Stimulated activated CD8-positive, alpha-beta memory T cell treated with anti-CD3 and anti-CD28 coated beads, Interleukin-4, amount 100 ng/mL, for 4 hours (primary cell): ENCODE measurements at places on chromosomes 6 and 20.
A peak's percentile ranks its signal among the peaks of the same experiment; 100 is the strongest.

GRCh38 chr20:32505723-32506473, 79.2 kb downstream of the NOL4L start:
- no peak for DNase-seq

GRCh38 chr20:49310705-49311104, 32.8 kb upstream of the ZNFX1 start:
- no peak for DNase-seq

DNA sequence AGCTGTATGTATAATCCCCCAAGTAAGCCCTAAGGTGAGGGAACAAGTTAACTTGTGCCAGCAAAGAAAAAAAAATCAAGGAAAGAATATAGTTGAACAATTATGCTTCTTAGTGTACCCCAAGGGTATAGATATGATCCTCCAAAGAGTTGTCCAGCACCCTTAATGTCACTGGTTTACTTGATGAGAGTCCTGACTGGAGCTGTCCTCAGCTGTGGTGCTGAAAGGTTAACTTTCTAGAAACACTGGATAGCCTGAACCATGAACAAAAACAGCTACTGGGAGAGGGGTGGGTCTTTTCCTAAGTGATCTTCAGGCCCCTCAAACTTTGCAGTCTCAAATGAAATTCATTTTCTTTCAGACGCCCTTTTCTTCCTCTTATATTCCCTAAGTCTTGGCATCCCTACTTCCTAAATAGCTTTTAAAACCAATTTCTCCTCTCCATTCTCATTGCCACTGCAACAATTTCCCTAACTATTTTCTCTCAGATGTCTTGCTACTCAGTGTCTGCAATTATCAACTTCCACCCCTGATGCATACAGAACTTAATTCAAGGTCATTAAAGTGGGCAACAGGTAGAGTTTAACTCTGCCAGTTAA, 83.5 kb upstream of the PROKR2 start:
- no peak for DNase-seq

DNA sequence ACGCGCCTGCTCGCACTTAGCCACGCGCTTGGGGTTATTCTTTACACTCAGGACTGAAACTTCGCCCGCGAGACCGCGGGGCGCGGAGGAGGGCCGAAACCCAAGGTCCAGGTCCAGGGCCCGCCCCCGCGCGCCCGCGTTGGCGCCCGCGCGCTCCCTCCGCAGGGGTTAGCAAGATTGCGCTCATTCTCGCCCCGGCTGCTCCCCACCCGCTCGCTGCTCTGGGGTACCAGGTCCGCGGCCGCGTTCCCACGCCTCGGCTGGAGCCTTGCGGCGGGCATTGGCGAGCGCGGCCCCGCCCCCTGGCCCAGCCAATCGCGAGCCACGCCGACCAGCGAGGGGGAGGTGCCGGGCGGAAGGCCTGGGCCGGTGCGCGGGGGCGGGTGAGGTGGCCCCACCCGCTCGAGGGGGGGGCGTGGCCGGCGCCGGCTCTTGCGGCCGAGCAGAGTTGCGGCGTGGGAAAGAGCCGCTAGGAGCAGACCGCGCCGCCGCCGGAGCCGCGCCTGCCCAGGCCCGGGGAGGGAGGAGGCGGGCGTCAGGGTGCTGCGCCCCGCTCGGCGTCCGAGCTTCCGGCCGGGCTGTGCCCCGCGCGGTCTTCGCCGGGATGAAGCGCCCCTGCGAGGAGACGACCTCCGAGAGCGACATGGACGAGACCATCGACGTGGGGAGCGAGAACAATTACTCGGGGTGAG, at the start of gene HEY2:
HEY2 (plus strand) TSS at position 460 of the 692 bp plus-strand sequence; CDS start at position 605, 145 bp downstream.
- peak; percentile 74 for DNase-seq

DNA sequence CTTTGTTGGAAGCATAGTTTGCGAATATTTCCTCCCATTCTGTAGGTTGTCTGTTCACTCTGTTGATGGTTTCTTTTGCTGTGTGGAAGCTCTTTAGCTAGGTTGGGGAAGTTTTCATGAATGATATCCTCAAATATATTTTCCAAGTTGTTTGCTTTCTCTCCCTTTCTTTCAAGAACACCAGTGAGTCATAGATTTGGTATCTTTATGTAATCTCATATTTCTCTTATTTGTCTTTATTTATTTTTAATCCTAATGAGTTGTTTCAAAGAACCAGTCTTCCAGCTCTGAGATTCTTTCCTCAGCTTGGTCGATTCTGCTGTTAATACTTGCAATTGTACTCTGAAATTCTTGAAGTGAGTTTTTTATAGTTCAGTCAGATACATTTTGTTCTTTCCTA, 628.0 kb upstream of the ID4 start:
- DNase-seq = no peak

GRCh38 chr6:163444077-163444476, 29.6 kb downstream of the QKI start:
- DNase-seq = no peak
